ENCODE measurements at places on chromosomes 4 and X.

- DNase-seq, result no peak
Observed at GRCh38 chrX:2398064-2398656, 102.6 kb downstream of the DHRSX start.

DNA sequence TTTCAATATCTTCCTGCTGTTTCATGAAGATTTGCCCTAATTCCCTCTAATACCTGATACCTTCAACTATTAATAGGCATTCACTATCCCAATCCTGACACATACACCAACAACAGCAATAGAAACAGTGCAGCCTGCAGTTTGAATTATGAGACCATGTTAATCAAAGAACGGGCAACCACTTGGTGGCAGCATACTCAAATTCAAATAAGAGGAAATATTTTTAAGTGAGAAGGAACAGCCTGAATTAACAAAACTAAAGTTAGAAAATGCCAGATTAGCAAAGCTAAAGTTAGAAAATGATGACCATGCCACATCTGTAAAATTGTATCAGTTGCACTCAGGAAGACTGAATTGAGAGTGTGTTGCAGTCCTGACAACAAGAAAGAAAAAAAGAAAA is 204.9 kb downstream of the SMARCA1 start:
- peak; percentile 12 for DNase-seq

GRCh38 chr4:153759407-153760316 is at the start of gene RNF175:
Gene RNF175 (minus strand): TSS chr4:153760024. CDS start chr4:153759862, 162 bp downstream.
- no peak for DNase-seq

GRCh38 chrX:16786791-16787735 is 797 bp downstream of the TXLNG start:
- no peak for DNase-seq

DNA sequence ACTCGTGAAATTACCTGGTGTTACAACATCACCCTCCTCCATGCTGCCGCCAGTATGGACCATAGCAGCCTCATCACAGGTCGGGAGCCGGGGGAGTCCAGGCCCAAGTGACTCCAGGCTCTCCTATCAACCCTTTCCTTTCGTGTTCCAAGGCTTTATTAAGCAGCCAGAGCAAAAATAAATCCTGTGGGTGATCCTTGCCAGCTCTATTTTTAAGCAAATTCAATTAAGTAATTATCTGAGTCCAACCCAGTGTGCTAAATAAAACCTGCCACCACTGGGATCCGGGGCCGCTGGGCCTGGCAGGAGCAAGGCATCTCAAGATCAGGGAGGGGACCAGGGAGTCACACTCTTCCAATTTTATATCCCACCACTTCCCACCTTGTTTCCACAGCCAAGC is 80.7 kb upstream of the PRPS1 start:
- DNase-seq, result no peak

- no peak for DNase-seq
Observed at GRCh38 chrX:17474892-17475291, 99.9 kb downstream of the NHS start.

- DNase-seq, result peak; percentile 73
Observed at GRCh38 chrX:154136627-154137161, 7.3 kb upstream of the OPN1LW start.

DNA sequence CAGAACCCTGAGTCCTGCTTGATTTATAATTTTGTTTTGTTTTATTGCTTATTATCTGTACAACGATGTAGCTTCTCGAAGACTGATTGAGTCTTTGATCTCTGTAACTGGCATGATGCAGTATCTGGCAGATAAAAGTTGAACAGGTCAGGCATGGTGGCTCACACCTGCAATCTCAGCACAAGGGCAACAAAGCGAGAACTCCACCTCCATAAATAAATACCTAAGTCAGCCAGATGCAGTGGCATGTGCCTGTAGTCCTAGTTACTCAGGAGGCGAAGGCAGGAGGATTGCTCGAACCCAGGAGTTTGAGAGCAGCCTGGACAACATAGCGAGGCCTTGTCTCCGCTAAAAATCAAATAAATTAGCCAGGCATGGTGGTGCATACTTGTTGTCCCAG is 15.7 kb upstream of the WDR19 start:
- DNase-seq, result no peak

DNA sequence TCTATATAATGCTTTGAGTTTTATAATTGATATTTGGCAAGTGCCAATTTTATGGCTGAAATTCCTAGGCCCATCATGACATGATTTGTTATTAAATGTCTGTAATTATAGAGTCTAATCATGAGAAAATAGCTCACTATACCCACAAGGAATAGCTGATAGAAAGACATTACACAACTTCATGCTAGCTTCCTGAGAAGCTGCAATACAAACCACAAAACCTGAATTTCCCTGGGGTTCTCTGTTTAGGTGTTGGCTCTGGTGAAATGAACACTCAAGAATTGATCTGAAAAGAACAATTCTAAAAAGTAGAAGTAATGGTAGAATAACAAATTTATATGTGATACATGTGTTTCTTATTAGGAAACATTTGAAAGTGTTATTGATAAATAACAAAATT is 169.6 kb downstream of the GASK1B start:
- no peak for DNase-seq

DNA sequence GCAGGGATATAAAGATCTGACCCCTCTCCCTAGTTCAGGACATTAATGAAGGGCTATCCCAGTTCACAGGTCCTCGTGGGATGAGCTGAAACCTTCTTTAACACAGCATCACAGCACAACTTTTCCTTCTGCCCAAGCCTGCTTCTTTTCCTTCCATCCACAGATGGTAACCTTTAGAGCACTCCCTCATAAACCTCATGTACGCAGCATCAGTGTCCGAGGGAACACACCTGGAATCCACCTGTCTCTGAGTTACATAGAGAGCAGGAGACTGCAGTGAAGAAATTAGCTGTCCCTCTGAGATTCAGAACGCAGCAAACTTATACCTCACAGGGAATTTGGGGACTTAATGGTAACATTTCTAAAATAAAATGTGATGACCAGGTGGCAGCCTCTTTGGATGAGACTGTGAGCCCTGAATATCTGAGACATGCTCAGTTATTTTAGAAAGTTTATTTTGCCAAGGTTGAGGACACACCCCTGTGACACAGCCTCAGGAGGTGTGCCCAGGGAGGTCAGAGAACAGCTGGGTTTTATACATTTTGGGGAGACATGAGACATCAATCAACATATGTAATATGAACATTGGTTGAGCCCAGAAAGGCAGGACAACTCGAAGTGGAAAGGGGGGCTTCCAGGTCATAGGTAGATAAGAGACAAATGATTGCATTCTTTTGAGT is 73.8 kb upstream of the PACRGL start:
- no peak for DNase-seq

DNA sequence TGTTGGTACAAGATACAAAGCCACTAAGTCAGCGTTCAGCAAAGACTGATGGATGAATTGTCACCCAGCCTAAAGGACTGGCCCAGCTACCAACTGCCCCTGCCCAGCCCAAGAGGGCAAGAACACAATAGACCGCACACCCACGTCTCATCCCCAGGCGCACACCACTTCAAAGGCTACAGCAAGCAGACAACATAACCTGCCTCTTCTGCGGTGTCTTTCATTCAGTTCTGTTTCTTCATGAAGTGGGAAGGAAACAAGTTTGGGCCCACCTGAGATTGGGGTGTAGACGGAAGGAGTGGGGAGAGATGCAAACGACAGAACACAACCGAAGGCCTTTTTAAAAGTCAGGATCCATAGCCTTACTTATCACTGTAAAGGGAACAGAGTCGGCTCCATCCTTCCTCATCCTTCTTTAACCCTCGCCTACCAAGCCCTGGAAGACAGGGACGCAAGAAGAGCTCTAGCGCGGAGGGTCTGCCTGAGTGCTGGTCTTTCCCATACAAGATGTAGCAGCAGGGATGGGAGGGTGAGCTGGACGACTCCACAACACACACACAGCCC is 691 bp downstream of the SCARB2 start:
- DNase-seq, result no peak

DNA sequence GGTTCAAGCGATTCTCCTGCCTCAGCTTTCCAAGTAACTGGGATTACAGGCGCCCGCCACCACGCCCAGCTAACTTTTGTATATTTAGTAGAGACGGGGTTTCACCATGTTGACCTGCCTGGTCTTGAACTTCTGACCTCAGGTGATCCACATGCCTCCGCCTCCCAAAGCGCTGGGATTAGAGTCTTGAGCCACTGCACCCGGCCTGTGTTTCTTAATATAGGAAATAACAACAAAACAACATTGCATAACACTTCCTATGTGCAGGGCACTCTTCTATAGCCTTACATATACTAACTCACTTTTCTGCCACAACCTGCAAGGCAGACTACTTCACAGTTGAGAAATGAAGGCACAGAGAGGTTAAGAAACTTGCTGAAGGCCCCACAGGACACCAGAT is 12.8 kb upstream of the TMEM131L start:
- no peak for DNase-seq

- peak; percentile 61 for DNase-seq
Observed at GRCh38 chr4:23903859-23904438, 14.1 kb upstream of the PPARGC1A start.

GRCh38 chrX:12954981-12955380 is 19.9 kb upstream of the TMSB4X start:
- no peak for DNase-seq

DNA sequence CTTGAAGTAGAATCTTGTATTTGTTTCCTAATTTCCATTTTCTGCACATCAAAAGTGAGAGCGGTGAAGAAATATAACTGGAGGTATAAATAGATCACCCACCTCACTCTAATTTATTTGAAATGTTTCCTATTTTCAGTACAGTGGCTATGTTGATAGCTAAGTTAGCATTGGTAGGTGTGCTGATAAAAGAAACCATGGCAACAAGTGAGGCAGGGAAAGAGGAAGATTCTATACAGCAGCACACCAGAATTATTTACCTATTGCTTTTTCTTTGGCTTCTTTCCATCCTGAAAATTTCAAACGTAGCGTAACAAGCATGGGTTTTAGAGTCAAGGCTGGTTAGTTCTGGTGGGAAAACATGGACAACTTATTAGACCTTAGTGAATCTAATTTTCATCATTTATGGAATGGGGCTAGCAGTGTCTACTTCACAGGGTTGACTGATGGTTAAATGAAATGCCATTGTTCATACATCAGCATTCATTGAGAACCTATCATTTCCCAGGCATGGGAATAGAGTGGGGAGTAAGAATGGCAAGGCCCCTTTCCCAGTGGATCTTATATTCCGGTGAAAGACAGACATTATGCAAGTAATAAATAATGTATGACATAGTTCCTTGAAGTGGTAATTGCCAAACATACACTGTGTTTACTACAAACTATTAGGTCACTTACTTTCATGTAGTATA is 30.6 kb upstream of the CTSO start:
- no peak for DNase-seq

GRCh38 chr4:37892641-37893040 is 1.8 kb downstream of the TBC1D1 start:
- DNase-seq, result no peak

- no peak for DNase-seq
Observed at GRCh38 chr4:80264825-80265224, 1.6 kb upstream of the FGF5 start.

DNA sequence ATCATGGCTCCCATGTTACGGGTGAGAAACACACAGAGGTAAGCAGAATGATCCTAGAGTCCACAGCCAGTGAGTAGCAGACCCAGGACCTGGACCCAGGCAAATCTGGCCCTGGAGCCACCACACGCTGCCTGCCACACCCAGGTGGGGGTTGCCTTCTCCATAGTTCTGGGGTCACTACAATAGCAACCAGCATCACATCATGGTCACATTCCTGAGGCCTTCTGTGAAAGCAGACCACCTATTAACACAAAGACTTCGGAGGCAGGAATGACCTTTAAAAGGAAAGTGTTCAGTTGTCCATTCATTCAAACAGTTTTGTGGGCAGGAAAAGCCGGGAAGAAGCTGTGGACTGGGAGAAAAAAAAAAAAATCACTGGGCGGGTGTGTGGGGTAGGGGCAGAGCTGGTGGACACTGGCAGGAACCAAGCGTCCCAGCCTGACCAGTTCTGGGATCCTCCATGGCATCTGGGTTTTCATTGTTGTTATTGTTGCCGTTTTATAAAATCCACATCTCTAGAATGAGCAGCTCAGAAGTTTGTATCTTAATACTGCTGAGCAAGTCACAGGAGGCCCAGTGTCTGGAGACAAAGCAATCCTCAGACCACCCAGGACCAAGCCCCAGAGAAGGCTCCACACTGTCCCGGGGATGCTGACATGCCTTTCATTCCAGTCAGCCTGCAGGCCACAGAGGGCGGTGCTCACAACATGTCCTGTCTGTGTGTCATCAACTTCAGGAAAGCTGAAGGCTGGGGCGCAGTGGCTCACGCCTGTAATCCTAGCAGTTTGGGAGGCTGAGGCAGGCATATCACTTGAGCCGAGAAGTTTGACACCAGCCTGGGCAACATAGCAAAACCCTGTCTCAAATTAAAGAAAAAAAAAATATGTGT is 67.0 kb downstream of the SEL1L3 start:
- DNase-seq, result no peak

GRCh38 chrX:151974336-151975227 is at the start of gene GABRE:
Gene GABRE (minus strand): TSS chrX:151974676. CDS start chrX:151974625, 51 bp downstream.
- DNase-seq, result peak; percentile 13

DNA sequence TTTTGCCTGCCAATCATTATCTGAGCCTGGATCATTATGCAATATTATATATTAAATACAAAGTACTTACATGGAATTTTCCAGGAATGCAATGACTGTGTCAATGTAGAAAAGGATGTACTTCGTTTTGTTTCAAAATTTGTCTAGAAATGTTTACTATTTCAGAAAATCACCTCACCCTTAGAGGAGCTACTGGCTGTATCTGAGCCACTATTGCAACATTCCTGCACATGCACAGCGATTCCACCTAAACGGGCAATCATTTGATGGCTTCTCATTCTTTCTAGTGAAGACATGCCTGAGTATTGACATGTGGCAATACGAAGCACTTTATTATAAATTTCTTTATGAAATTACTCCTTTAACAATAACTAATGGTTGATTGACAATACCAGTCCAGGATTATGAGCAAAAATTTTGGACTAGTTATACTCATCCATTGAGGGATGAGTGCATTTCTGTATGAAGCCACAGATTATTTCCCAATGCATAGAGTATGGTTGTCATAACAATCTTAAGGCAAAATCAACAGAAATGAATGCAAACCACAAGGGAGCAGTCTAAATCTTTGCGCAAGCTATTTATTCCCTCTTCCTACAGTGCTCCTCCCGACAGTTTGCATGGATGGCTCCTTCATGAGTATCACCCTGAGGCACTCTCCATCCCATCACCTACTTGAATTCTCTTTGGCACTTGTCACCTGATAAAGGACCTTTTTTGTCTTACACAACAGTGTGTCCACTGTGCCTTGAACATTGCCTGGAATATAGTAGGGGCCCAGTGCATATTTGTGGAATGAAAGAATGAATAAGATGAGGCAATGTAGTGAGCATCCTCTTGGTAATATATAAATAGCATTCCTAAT is 35.8 kb upstream of the MMAA start:
- no peak for DNase-seq

DNA sequence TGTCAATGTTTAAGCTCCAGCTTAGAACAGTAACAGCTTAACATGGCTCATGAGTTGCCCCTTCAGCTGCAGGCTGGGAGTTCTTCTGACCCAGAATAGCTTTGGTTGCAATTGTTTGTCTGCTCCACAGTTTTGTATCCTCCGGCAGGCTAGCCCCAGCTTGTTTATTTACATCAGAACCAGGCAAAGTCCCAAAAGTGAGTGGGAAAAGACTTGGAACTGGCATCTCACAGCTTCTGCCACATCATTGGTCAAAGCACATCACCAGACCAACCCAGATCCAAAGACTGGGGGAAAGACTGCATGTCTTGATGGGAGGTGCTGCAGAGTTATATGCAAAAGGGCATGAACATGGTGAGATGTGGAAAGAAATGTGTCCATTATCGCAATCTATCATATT is 231.2 kb upstream of the CPEB2 start:
- no peak for DNase-seq

- DNase-seq, result no peak
Observed at GRCh38 chr4:152156442-152156841, 379.4 kb downstream of the FBXW7 start.

Data from NCI-H1105 treated with DMSO at 0.1 percent for 48 hours (cell line).